Activated T-helper 1 cell treated with anti-CD3 and anti-CD28 coated beads, Interleukin-12 subunit alpha, Interleukin-12 subunit beta, Interleukin-2, Interleukin-4 antibody, amounts not matched to agents 30 ng/mL and 10 ng/mL and 1 ng/mL, durations not matched to agents 14 hours and 24 hours and 36 hours (primary cell): ENCODE measurements at places on chromosomes 4 and X. TPM values are rescaled to one million over a fixed set of nuclear protein-coding genes. Genes with fewer than 3 reads are reported as not detected.

- DNase-seq: no peak
- H3K27me3 ChIP-seq: no peaks in the 10 kb centered on the region
- no peaks in the 10 kb centered on the region for H3K4me1 ChIP-seq
- H3K4me3 ChIP-seq: no peak overlapping the region
- no peaks in the 10 kb centered on the region for H3K36me3 ChIP-seq
Measured at GRCh38 chrX:96170626-96171025, 514.0 kb upstream of the DIAPH2 start.

GRCh38 chrX:79089896-79090584, 54.4 kb upstream of the GPR174 start:
- H3K27me3 ChIP-seq: no peaks in the 10 kb centered on the region
- peaks cover 6% of the 10 kb centered on the region for H3K36me3 ChIP-seq
- H3K4me1 ChIP-seq: peaks cover 28% of the 10 kb centered on the region
- no peak overlapping the region for H3K4me3 ChIP-seq

DNA sequence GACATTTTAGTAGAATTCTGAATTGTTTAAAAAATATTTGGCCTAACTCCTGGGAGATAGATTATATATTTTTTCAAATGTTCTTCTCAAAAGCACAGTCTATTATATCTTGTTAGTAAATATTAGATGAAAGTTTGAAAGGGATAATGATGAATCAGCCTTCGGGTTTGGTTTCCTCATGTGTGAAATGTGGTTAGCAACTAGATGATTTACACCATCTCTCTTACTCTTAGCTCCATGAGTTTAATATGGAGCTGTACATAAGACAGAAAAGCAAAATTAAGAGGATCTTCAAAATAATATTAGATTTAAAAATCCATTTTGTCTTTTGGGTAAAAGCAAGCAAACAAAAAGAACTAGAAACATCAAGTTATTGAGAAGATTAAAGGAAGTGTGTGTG, 120.8 kb upstream of the SFRP2 start:
- H3K27ac ChIP-seq: no peak overlapping the region
- no peaks in the 10 kb centered on the region for H3K36me3 ChIP-seq
- H3K27me3 ChIP-seq: peaks cover 14% of the 10 kb centered on the region
- no peak for DNase-seq
- no peak overlapping the region for H3K4me3 ChIP-seq

DNA sequence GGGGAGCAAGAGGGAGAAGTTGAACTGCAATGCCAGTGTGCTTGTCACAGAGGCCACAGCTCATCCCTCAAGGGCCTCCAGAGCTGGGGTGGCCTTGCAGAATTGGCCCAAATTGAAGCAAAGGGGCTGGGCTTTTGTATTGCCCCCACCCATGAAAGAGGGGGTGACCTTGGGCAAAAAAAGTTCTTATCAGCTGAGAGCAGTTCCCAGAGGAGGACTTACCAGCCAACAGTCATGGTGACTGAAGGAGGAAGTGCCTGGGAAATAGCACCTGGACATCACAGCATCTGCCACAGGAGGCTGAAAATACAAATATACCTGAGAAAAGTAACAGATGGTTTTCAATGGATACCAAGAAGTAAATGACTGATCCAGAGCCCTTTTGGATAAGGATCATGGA, 262.4 kb downstream of the MID1IP1 start:
- H3K36me3 ChIP-seq: no peaks in the 10 kb centered on the region
- H3K4me1 ChIP-seq: no peaks in the 10 kb centered on the region
- H3K27ac ChIP-seq: no peak overlapping the region
- H3K27me3 ChIP-seq: no peaks in the 10 kb centered on the region
- no peak for DNase-seq
- H3K4me3 ChIP-seq: no peak overlapping the region

ASB12 gene
- total RNA-seq: not detected in 2 replicates
